Inflammatory macrophage treated with lipopolysaccharide for 1 hour (primary cell): ENCODE measurements at places on chromosomes 11 and 22.

GRCh38 chr11:2266586-2267305, 3.6 kb downstream of the ASCL2 start:
- DNase-seq: no peak

- no peak for DNase-seq
Observed at GRCh38 chr11:113974741-113975470, at the start of gene HTR3A. Gene HTR3A, plus strand, starts transcription at chr11:113975108. Its CDS starts 218 bp downstream, at chr11:113975326.

DNA sequence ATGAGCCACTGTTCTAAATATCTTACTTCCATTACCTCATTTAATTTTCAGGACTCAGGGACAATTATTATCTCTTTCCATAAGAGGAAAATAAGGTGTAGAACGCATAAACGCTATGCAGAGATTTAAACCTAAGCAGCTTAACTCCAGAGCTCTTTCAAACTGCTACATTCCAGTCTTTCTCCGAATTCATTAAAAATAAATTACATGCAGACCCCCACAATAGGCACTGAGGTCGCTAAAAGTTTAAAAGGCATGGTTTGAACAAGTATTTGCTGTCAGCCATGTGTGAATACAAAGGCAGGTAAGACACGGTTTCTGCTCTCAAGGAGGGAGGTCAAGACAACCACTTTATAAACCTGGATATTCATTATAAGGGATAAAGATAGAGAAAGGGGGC, 983 bp downstream of the NARS2 start:
- DNase-seq: no peak

- no peak for DNase-seq
Observed at GRCh38 chr22:46908641-46909107, 146.2 kb downstream of the TBC1D22A start.

DNA sequence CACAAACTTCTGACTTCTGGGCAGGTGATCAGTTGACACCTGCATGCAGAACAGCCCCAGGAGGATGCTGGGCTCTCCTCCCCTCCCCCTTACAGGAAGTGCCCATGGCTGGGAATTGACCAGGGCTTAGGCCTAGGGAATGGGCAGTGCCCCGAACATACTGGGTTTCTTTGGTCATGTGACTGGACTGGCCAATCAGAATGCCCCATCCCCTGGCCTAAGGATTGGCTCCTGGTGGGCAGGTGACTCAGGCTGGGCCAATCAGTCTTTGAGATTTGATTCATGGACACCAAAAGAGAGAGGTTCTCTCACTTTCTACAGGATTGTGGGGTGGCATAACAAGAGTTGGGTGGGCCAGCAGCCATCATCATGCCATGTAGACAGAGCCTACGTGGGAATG, 37.1 kb downstream of the MCM5 start:
- DNase-seq: no peak

DNA sequence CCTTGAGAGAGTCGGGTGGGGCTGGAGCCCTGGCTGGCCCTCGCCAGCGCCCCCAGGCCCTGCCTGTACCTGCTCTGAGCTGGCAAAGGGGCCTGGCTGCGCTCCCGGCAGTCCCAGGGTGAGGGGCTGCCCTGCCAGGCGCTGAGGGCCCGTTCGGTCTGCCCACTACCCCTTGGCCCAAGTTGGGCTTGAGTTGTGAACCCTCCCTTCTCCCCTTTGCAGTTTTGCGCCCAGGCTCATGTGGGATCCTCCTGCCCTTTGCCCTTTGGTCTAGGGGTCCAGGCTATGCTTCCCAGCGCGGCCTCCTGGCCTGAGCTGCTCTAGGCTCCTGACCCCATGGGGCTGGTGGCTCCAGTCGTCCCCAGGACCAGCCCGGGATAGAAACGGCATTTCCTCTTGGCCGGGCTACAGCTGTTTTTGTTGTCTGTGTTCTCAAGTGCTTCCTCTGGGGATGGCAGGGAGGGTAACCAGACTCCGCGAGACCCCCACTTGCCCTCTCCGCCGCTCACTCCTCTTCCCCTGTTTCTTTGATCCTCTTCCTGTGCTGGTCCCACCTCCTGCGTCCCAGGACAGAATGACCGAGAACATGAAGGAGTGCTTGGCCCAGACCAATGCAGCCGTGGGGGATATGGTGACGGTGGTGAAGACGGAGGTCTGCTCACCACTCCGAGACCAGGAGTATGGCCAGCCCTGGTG, 34.9 kb downstream of the PRDM11 start:
- DNase-seq: no peak

- DNase-seq: no peak
Observed at GRCh38 chr11:16902781-16903378, 111.3 kb downstream of the PLEKHA7 start.

DNA sequence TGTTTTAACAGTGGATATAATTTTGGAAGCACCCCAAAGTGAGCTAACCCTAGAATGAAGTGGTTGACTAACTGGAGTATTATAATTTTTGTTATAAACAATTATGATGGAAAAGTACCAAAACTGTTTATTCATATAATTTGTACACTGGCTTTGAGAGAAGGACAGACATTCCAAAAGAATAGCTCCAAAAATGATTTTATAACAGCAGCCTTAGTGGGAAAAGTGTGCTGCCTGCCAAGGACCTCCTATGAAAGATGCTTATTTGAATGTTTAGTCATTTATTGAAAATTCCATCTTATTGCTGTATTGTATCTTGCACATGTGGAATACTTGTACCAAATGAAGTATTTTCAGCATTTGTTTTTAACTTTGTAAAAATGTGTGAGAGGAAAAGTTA, 169.8 kb downstream of the GUCY1A2 start:
- no peak for DNase-seq

GRCh38 chr22:38112381-38112780, 1.9 kb upstream of the BAIAP2L2 start:
- DNase-seq: no peak

GRCh38 chr11:65764434-65764833, 16.3 kb downstream of the AP5B1 start:
- no peak for DNase-seq

DNA sequence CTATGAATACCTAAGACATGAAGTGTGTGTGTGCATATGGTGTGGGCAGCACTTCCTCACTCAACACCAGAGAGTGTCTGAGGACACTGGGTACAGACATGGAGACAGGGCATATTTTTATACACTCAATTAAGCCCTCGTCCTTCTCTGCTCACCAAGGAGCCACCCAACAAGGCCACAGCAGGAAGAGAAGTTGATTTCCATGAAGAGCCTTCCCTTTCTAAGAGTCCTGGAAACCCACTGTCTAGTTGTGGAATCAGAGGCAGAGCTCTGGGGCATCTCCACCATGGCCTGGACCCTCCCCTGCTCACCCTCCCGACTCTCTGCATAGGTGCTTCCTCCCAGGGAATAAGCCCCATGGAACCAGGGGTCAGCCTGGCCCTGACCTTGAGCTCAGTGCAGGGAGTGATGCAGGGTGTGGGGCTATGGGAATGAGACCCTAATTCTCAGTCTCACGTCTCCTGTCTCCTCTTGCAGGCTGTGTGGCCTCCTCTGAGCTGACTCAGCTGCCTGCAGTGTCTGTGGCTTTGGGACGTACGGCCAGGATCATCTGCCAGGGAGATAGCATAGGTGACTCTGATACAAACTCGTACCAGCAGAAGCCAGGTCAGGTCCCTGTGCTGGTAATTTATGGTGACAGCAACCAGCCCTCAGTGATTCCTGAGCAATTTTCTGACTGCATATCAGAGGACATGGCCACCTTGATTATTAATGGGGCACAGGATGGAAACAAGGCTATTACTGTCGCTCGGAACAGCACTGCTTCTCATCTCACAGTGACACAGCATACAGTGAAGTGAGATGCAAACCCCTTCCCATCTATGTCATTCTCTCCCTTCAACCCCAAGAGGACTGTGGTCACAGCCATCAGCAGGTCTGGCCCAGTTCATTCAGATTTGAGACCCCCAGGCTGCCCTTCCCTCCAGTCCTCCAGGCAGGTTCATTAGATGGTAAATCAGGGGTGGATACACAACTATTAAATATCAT, 14.6 kb upstream of the IGLL5 start:
- no peak for DNase-seq

DNA sequence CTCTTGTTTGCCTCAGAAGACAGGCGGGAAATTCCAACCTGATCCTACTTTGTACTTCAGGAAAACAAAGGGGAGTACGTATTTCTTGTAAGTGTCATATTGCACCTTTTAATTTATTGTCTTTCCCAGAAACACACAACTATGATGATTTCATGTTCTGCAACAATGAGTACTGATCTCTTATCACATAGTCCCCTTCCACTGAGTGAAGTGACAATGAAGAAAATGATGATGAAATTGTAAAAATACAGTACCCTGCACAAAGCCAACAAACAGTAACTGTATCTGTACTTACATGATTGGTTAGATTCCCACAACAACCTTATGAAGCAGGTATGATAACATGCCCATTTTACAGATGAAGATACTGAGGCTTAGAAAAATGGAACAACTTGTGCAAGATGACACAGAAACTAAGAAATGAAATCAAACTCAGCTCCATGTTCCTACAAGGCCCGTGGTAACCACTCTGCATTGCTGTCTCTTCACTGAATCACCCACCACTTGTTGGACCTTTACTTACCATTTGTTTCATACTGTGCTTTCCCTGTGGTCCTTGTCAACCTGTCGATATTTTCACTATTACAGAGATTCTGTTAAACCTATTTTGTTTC, 37.5 kb downstream of the SLC1A2 start:
- DNase-seq: no peak

DNA sequence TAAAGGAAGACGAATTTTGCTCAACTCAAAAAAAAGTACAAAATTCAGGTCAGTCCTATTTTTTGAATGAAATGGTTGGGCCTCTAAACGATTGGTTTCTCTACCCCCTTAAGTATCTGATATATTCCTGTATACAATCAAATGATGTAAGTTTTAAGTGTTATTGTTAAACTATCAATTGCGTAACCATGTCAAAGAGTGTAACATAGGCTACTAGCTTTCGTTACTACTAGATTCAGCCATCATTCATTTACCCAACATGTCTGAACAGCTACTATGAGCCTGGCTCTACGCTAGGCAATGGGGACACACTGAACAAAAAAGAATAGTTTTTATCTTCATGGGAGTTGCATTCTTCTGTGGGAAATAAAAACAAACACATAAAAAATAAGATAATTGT, 3.3 kb downstream of the RAB6A start:
- DNase-seq: peak; percentile 80

DNA sequence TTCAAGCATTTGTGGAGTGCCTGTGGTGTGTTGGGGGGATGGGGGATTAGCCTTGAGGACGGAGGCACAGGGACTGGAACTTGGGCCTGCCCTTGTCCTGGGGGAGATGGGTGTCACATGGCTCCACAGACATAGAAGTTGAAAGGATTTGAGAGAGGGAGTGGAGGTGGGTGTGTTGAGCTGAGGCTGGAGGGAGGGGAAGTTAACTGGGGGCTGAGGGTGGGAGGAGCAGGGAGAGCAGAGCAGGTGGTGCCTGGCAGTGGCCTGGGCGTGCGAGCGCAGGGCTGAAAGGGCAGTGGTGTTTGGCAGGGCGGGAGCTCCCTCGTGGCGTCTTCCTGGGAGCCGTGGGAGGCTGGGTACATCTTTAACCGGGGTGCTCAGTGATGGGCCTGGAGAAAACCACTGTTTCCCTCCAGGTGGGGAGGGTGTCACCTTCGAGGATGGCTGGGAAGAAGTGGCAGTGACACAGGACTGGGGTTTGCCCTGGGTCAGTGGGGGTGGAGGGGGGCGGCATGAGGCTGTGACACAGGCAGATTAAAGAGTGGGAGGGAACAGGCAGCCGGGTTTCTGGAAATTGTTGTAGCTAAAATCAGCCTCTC, 45.5 kb downstream of the AP2A2 start:
- DNase-seq: no peak

- no peak for DNase-seq
Observed at GRCh38 chr11:69005631-69006368, 7.2 kb downstream of the MRGPRF start.

- DNase-seq: no peak
Observed at GRCh38 chr11:96197103-96197502, 145.9 kb downstream of the MAML2 start.

GRCh38 chr22:48900327-48900597, 927.4 kb downstream of the BRD1 start:
- DNase-seq: no peak

GRCh38 chr11:413120-414081, 1.4 kb downstream of the SIGIRR start:
- DNase-seq: no peak

DNA sequence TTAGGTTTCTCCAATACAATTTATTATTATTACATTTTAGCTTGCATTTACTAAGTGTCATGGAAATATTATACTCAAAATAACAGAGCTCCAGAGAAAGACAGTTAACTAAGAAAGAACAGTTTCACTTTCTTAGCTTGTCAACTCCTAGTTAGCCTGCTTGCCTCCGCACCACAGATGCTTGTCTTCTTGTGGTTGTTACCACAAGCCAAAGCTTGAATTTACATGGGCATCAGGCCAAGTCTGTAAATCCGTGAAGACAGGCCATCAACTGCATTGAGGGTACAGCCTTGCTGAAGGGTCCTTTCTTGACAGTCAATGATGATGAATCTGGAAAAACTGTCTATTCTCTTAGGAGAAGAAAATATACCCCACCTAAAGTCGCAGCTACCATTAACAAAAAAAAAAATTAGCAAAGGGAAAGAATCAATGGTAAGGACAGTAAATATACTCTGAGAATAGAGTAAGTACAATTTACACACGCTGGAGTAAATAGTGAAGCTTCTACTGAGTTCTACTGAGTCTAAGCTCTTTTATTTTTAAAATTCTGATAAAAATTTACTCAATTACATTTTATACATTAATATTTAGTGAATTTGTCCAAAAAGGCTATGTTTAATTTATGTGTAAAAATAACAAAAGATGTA, 15.6 kb upstream of the DENND5A start:
- DNase-seq: no peak

DNA sequence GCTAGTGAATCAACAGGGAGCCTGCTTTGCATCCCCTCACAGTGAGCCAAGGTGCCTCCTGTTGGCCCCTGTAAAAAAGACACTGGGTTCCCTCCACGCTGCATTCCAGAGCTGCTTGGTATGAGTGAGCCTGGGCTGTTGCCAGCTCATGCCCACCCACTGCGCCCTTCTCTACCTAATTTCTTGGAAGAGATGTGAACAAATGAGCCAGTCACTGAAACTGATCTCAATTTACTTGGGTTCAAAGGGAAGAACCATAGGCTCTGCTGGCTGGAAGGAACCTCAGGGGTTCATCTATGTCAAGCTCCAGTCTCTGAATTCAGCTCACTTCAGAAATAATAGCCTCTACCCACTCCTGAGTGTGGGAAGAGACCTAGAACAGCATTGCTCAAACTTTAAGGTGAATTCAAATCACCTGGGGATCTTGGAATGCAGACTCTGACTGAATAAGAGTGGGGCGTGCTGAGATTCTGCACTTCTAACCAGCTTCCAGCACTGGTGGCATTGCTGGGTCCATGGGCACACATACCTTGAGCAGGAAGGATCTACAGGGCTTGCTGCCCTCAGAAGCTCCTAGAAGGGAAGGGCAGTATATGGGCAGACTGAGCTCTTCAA, 5.4 kb upstream of the TMPRSS4 start:
- DNase-seq: no peak

- no peak for DNase-seq
Observed at GRCh38 chr22:26709617-26710390, 52.4 kb downstream of the MIAT start.

DNA sequence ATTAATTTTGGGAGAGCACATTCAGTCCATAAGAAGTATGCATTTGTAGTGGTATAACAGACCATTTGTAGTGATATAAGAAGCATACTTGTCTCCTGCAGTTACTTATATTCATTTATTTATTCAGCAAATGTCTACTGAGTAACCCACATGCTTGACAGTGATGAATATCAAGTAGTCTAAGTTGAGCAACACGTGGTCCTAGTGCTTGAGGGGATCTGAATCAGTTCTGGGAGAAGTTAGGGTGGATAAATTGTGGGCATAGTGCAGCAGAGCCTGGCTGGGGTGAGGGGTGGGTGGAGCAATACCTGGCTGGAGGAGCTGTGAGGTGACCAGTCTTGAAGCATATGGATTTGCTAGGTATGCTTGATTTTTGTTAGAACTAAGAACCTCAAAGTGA, 24.3 kb downstream of the STX3 start:
- DNase-seq: no peak
